ENCODE measurements at places on chromosomes 4 and X. TPM values are rescaled to one million over a fixed set of nuclear protein-coding genes. Genes with fewer than 3 reads are reported as not detected.

- peak; percentile 56 for DNase-seq
These were observed 138.3 kb downstream of the AREG start for GRCh38 chr4:74583089-74583700.

DNA sequence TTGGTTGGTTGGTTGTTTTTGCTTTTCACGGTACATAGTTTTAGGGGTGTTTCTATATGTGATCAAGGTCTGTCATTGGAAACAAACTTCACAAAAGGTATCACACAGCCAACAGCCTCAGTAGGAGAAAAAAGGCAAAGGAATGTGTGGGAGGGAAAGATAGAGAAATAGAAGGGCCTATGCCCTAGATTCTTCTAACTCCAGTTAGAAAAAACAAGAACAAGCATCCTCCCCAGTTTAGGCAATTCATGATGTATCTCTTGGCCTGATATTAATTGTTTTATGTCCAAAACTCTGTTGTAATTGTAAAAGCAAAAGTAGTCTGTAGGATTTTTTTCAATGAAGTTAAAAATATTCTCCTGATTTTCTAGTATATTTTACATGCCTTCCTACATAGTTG, 192.4 kb upstream of the EDNRA start:
- no peak for DNase-seq

Gene SRPX
- 91.2 TPM for total RNA-seq

Gene PNCK
- total RNA-seq = 0.26 TPM

DNA sequence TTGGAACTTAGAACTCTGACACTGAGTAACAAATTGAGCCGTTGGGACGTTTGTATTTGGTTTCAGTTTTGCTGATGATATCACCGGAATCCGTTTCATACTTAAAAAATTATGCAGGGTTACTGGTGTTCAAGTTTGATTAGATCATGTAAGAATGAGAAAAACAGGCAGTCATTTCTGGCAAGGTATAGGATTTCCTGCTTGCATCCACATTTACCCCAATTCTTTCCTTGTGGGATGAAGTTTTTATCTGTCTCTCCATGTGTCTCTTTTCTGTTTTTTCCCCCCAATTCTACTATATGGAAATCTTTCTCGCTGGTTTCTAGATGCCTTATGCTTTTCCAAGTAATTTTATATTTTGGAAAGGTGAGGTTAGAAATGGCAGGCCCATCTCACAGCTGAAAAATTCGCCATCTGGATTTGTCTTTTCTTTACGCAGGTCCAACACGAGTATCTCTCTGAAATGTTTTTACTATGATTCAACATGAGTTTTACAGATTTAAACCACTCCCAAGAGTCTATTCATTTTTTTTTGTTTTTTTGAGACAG, 197.9 kb downstream of the SHOX start:
- no peak for DNase-seq

DNA sequence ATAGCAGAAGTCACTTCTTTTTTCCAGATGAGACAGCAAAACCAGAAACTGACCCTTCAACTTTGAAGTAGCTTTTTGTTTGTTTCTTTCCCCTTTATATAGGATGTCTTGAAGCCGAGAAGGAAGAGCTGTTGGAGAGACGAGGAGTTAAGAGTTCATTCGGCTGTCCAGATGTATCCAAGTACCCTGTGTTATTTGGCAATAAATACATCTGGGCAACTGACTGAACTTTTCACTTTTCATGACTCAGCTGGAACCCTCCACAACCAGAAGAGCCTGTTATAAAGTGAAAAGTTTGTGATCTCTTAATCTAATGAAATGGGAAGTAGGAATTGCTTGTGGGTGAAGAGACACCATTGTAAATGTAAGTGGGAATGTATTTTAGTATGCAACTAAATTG, 131.2 kb downstream of the HTR2C start:
- no peak for DNase-seq

- DNase-seq = no peak
These were observed 96.0 kb downstream of the TENM3 start for GRCh38 chr4:182339221-182339641.

Gene EMD
- total RNA-seq = 23.4 TPM

DNA sequence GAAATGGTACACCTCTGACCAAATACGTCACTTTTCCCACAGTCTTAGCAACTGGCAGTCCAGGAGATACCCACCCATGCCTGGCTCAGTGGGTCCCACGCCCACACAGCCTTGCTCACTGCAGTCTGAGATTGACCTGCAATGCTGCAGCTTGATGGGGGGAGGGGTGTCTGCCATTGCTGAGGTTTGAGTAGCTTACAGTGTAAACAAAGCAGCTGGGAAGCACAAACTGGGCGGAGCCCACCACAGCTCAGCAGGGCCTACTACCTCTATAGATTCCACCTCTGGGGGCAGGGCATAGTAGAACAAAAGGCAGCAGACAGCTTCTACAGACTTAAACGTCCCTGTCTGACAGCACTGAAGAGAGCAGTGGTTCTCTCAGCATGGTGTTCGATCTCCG, 52.7 kb downstream of the AMER1 start:
- no peak for DNase-seq

Gene EDA2R
- 21.0 TPM for total RNA-seq

- no peak for DNase-seq
These were observed 28.6 kb downstream of the TRPC3 start for GRCh38 chr4:121923306-121923705.

GRCh38 chrX:150157291-150157690, 205.8 kb upstream of the MAMLD1 start:
- DNase-seq = no peak

GRCh38 chr4:1684506-1685234, 557 bp upstream of the FAM53A start:
- DNase-seq = no peak

GRCh38 chr4:88027611-88028608, 20.5 kb downstream of the PKD2 start:
- DNase-seq = peak; percentile 95
